ENCODE measurements at places on chromosomes 11 and 22.

DNA sequence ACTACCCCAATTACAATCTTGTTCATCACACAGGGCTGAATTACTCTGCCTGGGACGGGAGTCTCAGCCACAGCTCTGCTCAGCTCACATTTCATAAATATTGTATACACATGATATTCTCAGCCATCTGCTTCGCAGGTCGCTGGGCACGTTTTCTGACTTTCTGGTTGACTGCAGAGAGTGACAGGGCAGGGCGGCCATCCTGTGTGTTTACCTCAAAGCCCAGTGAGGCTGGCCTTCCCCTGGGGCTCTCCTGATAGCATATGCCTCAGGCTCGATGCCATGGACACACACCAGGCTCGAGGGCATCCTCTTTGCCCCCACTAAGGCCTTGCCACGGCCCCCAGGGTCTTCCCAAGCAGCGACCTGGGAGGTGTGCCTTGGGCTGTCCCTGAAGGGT is 345.0 kb downstream of the CADM1 start:
- DNase-seq = no peak

- no peak for DNase-seq
Measured at GRCh38 chr11:110298301-110298765, 1.9 kb upstream of the RDX start.

GRCh38 chr11:45560913-45561281 is 104.5 kb downstream of the CHST1 start:
- no peak for DNase-seq

DNA sequence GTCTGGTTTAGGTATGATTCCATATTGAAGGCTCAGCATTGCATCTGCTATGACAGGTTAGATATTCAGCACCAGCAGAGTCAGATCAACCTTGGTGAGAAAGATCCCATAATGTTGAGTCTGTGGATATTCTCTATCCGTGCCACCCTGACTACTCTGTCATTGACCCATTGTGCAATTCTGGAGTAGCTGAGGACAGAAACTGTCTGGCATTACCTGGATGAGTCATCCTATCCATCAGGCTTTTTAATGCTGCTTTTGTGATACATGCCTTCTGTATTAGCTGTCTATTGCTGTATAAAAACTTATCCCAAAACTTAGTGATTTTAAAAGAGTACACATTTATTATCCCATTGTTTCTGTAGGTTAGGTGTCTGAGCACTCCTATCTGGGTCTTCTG is 189.1 kb upstream of the FAT3 start:
- no peak for DNase-seq

- no peak for DNase-seq
Measured at GRCh38 chr22:39253435-39254070, 8.8 kb upstream of the PDGFB start.

DNA sequence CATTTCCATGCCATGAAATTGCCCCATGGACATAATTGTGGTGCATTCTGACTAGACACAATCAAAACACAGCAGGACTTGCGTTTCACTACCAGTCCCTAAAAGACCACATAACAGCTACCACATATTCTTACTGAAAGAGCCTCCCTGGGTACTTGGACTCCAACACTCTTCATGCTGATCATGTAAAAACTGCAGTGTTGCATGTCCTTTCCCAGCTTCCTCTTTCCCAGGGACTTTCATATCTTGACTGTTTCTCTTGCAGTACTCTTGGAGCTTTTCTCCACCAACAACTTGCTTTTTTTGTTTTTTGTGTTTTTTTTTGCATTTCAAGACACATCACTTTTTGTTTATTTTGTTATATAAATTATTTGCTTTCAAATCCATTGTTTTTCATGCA is 22.9 kb downstream of the MS4A6E start:
- DNase-seq = no peak

GRCh38 chr22:27991586-27992293 is 72.7 kb upstream of the PITPNB start:
- no peak for DNase-seq

DNA sequence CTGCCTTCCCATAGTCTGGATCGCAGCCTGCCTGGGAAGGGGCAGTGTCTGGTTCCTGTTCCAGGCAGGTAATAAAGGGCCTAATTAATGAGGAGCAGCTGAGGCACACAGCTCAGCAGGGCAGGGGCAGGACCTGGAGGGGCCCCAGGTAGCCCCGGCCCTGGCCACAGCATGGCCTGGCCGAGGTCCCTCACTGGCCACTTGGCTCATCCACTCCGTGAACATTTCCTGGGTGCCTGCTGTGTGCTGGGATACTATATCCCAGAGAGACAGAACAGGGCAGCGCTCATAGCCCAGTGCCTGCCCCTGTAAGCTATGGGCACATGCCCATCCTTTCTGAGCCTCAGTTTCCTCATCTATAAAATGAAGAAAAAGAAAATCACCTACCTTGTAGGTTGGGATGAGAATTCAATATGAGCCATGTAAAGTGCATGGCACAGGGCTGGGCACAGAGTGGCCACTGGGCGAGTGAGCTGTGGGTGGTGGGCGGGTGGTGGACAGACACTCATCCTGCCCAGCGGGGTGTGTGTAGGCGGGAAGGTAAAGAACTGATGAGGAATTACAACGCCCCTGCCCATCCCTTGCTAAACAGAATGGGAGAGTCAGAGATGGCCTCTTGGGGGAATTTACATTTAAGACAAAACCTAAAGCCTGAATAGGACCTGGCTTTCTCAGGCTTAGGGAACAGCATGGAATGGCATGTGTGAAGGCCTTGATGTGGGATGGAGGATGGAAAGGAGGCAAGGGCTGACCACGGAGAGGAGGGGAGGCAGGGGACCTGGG is 9.2 kb downstream of the MYRF start:
- no peak for DNase-seq

GRCh38 chr22:29231971-29232959 is 26.6 kb downstream of the EMID1 start:
- DNase-seq = no peak
